Stimulated activated CD8-positive, alpha-beta memory T cell treated with anti-CD3 and anti-CD28 coated beads, Interleukin-2, amount 100 ng/mL, for 48 hours (primary cell): ENCODE measurements at places on chromosomes 7 and 10.

DNA sequence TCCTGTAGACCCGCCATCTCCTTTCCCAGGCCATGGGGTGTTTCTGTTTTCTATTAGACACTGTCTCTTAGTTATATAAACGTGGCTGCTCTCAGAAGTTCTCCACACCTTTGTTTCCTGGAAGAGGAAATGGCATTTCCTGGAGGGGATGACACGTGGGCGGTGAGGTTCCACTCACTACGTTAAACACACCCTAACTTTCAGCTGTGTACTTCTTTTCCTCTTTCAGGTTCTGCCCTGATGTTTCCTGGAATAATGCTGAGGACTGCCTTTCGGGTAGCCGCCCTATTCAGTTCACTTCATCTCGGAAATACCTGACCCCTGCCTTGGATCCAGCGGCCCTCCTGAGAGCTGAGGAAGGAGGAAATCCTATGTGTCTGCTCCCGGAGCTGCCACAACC, 3.4 kb upstream of the PRKCQ start:
- peak; percentile 65 for DNase-seq

DNA sequence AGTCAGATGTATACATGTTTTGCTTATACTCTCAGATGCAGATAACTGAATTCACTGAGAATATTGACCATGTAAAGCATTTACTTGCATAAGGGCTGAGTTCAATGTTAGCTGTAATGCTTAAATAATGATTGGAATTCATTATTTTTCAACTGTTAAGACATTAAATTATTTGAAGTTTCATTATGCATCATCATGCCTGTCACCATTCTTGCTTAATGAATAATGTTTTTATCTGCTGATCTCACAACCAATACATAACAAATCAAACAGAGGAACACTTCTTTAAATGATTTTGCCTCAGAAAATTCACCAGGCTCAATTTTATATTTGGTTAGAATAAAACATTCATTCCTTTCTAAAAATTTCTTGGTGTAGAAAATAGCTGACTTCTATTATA, 233.4 kb downstream of the GPR37 start:
- DNase-seq = no peak

DNA sequence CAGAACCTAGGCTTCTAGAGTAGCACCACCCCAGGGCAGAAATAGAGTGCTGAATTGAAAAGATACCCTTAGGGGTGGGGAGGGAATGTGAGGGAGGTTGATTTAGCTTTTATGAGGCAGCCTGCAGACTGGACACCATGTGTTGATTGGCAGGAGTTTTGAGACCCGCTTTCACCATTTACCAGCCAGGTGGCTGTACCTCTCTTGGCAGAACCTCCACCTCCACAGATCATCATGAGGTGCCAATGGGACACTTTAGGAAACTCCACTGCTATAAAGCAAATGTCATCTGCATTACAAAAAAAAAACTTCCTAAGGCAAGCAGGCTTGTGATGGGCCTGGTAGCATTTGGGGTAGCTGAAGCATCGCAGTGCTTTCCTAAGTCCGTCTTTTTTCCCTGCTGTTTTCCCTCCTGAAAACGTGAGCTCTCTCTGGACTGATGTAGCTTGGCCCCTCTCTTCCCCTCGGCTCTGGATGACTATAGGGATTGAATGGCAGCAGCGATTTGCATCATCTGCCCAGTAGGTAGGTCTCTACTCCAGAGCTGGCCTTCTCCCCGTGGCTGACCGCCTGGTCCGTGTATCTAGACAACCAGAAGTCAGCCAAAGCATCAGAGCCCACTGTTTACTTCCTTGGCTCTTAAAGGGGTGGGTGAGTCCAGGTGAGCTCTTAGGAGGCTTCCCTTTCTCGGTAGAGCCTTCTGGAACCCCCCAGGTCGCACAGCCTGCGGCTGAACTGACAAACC, 1.3 kb downstream of the PCBD1 start:
- no peak for DNase-seq

GRCh38 chr7:33753881-33754525, 151.3 kb upstream of the BMPER start:
- DNase-seq = no peak

GRCh38 chr10:119333146-119333792, 125.9 kb downstream of the GRK5 start:
- peak; percentile 49 for DNase-seq

- DNase-seq = no peak
These were observed 186.1 kb downstream of the BMPER start for GRCh38 chr7:34091321-34091917.
